Neuronal stem cell (in vitro differentiated cells): ENCODE measurements at places on chromosomes 1 and 21.

GRCh38 chr21:45763074-45763473, 119.5 kb downstream of the PCBP3 start:
- DNase-seq, result no peak

DNA sequence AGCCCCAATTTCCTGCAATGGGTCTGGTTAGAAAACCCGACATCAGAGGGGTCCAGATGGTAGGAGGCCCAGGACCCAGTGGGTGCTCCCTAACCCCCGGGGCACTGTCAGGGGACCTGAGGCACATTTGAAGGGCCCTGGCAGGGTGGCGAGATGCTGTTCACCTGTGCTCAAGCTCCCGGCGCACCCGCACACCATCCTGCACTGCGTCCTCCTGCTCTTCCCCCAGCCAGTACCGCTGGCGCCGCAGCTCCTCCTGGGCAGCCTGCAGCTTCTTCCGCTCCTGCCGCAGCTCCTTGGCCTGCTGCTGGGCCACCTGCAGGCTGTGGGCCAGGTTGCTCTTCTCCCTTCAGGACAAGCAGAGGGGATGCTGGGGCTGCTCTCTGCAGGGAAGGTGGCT, 36.0 kb downstream of the RNU1-1 start:
- no peak for DNase-seq

DNA sequence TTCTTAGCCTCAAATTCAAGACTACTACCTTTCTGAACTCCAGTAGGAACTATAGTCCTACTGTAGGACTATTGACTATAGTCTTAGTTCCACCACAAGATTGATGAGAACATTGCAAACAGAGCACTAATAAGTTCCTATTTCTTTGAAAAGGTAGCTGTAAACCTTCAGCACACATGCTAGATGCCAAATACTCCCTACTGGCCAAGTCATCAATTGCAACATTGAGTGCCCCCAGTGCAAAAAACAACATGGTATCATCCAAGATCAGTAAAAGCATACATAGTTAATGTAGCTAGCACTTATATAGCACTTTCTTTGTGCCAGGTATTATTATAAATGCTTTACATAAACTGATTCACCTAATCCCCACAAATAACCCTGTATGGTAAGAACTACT, 99.8 kb downstream of the MRPL39 start:
- DNase-seq, result no peak

DNA sequence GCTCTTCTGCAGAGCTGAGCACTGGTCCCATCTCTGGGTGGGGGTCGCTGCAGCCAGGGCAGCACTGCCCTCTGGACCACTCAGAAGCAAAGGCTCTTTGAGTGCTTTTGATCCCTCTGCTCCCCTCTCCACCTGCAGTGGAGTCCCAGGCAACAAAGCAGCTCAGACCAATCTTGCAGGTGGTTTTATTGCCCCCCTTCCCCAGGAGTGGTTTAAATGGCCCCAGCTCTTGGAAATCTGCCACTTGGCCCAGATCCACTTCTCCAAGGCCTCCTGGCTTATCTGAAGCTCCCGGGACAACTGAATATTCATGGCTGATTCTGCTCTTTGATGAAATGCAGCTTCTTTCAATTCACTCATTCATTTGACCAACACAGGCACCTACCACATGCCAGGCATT, 2.7 kb downstream of the STUM start:
- no peak for DNase-seq

DNA sequence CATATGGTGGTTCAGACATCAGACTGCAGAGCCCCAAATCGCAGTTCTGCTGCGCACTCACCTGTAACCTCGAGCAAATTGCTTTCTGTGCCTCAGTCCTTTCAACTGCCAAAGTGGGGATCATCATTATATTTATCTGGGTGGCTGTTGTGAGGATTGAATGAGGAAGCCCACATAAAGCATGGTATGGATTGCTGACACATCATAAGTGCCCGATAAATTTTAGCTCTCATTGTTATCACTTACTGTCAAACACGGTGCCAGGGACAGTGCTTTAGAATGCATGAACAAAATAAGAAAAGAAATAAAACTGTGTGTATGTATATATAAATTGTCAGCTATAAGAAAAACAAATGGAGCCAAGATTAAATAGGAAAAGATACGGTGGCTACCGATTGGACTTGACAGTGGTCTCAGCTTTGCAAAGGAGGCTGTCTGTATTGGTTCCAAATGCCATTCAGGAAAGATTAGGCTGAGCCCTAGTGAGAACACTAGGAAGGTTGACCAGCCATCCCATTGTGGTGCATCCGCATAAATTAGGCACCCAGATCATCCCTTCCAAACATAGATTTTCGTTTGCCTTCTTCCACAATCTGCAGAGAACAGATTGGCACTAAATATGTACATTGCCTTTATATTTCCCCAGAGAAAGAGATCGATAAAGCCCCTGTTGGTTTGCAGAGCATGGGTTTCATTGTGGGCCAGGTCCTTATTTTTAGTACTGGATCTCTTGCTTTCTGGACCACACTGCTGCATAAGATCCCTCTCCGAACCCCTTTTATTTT, 91.8 kb upstream of the KAZN start:
- no peak for DNase-seq

- DNase-seq, result no peak
Measured at GRCh38 chr1:169949139-169949538, 55.4 kb upstream of the SCYL3 start.

- DNase-seq, result no peak
Measured at GRCh38 chr1:84083307-84083706, 60.8 kb upstream of the PRKACB start.

DNA sequence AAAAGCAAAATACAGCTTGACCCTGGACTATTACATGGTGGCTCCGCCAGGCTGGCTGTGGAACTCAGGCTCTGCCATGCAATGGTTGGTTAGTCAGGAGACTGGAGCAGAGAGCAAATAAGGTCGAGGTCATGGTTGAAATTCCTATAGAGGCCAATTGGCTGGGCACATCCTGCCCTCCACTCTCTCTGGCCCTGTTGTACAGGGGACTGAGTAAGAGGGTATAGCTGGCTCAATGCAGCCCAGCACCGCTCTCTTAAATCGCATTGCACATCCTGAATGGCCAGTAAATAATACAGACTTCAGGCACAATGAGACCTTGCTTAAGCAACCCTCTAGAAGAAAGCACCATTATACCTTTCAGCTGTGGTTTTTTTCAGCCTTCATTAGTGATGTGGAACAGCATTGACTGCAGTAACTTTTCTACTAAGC, 59.3 kb upstream of the PPP2R5A start:
- no peak for DNase-seq

- DNase-seq, result no peak
Measured at GRCh38 chr1:201753492-201753891, 75.5 kb upstream of the IPO9 start.

- no peak for DNase-seq
Measured at GRCh38 chr1:68293122-68293521, 60.8 kb upstream of the WLS start.

DNA sequence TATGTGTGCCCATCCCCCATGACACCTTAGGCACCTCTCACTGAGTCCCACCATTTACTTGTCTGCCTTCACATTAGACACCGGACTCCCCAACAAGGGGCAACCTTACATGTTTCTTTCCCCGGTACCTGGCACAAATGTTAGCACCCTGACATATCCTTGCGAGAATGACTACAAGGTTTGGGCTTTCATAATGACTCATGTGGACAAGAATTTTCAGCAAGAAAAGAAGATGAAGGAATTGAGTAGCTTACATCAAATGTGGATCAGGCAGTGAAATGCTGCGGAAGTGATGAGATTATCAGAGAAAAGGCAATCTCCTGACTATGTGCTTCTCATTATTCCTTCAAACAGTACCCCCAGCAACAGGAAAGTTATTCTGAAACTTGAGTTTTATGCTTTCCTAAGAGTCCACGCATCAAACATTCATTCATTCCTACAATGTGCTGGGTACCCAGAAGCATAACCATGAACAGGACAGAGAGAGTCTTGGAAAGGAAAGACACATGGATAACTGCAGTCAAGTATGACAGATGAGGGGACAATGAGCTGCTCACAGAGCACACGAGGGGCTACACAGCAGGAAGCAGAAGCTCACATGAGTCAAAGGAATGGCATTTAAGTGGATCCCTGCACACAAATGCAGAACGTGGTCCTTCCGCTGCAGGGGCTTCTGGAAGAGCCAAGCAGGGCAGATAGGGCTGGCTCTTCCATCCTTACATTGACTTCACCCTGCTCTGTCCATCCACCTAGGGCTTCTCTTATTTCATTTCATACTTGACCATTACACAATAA, 112.1 kb downstream of the PCNX2 start:
- peak; percentile 9 for DNase-seq

DNA sequence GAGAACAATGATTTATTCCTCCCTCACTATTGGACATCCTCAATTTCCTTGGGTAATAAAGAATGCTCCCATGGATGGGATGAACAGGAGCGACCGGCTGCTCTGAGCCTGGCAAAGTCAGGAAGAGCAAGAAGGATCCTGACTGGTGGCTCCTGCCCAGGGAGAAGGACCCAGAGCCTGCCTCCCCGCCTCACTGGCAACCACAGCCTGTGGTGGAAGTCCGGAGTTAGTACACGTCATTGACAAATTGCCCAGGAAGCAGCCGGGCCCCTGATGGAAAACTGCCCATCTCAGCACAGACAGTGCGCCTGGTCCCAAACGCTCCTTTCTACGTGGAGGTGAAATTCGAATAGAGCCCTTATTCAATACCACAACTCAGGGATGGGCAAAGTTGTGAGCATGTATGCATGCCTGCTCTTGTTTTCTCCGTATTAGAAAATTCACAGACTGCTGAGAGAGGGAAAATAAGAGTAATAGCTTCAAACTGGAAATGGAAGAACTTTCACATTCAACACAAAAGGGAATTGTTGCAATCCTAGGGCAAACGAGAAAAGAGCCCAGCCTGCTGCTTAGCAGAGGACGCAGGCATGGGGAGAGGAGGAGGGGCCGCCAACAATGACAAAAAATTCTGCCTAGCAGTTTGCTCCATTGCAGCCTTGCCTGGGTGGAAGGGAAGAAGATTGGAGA, 397.1 kb upstream of the VAMP3 start:
- no peak for DNase-seq

DNA sequence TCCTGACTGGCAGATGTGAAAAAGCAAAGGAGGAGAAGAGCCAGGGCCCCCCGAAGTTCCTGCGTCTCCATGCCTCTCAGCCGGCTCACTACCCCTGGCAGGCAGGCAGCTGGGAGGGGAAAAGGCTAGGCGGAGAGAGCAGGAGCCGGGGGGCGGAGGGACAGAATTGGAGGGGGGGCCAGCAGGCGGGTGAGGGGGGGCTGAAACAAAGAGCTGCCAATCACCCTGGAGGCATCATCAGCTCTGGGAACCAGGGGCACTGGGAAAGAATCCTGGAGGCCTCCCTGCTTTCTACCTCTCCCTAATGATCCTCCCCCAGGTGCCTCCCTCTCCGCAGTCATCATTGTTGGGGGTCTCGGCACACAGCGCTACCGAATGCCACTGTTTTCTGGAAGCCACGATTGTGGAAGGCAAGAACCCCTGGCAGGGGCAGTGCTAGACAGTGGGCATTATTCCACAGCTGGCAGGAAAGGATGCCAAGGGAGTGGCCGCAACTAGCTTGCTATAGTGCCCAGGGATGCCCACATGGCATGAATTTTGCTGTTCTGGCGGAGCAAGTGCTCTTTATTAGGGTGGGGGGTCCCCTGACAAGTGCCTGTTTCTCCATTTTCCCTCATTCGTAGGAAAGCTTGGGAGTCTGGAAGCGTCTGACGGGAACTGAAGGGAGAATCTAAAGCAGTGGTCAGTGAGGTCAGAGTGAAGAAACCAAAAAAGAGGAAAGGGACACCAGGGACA, at the start of gene THBS3:
TSS of gene THBS3 (minus strand) at position 92 of the 735 bp plus-strand sequence. CDS start at position 71, 21 bp downstream.
- DNase-seq, result peak; percentile 77

DNA sequence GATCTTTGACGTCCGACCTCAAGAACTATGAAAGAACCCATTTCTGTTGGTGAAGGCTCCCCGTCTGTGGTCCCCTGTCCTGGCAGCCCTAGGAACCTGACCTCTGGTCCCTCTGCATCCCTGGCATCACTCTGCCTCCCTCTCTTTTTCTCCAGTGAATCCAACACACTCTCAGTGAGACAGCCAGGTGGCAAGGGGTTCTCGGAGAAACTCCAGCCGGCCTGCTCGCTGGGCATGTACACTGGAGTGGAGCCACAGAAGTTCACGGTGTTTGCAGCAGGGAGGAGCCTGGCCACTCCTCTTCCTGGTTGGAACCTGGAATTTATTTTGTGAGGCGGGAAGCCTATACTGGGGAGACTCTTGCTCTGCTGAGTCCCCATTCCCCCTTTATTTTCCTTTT, 230.2 kb upstream of the AJAP1 start:
- no peak for DNase-seq

DNA sequence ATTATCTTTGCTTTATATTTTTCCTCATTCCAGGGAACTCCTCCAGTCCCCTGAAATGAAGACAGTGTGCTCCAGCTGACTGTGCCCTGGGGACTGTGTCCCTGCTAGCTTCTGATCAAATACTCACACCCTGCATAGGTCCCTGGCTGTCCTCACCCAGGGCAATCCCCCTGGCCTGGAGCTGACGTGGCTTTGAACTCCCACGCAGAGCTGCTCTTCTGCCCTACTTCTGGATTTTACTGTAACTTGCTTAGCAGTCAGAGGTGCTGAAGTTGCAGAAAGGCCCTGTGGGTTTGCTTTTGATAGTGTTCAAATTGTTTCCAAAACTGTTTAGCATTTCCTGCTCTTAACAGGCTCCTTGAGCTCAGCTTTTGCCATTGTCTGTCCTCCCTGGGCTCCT, 186.5 kb downstream of the FASLG start:
- DNase-seq, result no peak

DNA sequence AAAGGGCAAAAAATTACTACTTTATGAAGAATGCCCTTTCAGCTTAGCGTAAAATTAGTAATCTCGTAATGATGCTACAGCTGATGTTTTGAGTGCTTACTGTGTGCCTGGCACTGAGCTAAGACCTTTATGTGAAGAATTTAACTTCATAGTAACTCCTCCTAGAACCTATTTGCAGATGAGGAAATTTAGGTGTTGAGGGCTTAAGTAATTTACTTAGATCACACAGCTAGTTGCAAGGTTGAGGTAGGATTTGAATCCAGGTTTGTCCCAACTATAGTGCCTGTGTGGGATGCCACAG, 1.4 kb downstream of the ZMYM4 start:
- no peak for DNase-seq

DNA sequence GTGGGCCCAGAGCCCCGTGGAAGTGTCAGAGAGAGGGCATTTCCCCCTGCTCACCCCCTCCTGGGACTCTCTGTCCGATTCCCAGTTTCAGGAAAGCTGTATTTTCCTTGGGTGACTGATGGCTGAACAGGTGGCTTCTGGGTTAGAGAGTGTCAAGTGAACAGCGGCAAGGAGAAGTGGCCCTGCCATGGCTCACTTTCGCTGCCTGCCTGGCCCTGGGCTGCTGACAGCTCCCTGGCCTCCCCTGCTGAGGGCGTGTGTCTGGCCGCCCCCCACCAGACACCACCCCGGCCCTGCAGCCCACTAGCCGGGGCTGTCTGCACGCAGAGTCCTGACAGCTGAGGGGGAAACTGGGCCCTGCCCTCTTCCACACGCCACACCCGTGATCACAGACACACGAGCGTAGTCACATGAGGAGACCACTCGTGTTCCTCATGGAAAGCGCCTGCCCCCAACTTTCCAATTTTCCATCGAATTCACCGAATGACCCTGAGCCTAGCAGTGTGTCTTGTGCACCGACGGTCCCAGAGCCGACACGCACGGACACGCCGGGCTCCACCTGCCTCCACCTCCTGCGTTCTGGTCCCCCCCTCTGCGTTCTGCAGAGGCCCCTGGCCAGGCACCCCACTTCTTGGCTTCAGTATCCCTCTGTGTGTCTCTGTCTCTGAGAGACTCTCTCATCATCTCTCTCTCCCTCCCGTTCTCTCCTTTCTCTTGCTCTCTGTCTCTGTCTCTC, 60.6 kb upstream of the CASZ1 start:
- no peak for DNase-seq
